ENCODE measurements at places on chromosomes 4 and X.

GRCh38 chr4:1792832-1793495 is at the start of gene FGFR3:
FGFR3 (plus strand) TSS chr4:1793293; CDS start chr4:1793935, 642 bp downstream.
- DNase-seq, result no peak

DNA sequence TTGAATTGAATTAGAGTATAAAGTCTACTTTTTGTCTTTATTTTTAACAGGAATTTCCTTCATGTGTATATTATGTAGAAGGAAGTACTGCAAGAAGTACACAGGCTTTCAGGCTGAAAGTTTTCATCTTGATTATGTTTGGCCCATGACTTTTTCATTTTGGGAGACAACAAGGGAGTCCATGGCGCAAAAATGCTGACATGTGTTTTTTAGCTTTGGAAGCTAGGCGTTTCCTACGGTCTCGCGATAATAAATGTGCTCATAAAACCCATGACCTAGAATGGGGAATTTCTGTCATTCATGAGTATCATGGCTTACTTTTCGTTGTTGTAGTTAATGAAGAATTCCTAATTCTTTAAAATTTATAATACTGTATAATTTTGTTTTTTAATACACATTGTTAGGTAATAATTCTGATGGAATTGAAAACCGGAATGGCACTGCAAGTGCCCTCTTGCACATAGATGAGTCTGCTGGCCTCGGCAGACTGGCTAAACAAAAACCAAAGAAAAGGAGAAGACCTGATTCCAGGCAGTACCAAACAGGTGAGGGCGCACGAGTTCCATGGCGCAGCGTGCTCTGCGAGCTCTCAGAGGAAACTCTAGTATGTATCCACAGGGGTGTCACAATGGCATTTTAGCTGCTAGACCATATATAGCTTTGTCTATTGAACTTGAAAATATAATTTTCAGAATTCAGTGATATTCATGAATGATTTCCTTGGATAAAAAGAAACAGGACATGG is 59.1 kb downstream of the ZFX start:
- DNase-seq, result no peak

- DNase-seq, result no peak
Measured at GRCh38 chr4:130071746-130072145, 975.8 kb downstream of the C4orf33 start.

- no peak for DNase-seq
Measured at GRCh38 chr4:37422102-37422501, 177.6 kb downstream of the NWD2 start.

Data from AG04450 (cell line).